ENCODE measurements at places on chromosomes 2 and 18.

GRCh38 chr2:119914266-119914665 is 98.6 kb upstream of the EPB41L5 start:
- DNase-seq: no peak

GRCh38 chr18:72201032-72201431 is 343.1 kb downstream of the CBLN2 start:
- DNase-seq: no peak

DNA sequence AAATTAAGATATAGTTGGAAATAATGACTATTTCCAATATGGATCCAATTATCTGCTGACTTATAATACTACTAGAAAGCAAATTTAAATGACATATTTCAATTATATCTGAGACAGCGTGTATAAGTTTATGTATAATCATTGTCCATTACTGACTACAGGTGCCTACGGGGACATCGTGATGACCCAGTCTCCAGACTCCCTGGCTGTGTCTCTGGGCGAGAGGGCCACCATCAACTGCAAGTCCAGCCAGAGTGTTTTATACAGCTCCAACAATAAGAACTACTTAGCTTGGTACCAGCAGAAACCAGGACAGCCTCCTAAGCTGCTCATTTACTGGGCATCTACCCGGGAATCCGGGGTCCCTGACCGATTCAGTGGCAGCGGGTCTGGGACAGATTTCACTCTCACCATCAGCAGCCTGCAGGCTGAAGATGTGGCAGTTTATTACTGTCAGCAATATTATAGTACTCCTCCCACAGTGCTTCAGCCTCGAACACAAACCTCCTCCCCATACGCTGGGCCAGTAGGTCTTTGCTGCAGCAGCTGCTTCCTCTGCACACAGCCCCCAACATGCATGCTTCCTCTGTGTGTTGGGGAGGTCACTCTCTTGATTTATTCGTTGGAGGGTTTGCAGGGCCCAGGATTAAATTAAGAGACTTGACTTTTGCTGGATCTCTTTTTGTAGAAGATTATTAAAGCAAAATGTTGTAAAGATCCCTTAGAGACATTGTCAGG is 194.4 kb downstream of the RPIA start:
- DNase-seq: no peak

DNA sequence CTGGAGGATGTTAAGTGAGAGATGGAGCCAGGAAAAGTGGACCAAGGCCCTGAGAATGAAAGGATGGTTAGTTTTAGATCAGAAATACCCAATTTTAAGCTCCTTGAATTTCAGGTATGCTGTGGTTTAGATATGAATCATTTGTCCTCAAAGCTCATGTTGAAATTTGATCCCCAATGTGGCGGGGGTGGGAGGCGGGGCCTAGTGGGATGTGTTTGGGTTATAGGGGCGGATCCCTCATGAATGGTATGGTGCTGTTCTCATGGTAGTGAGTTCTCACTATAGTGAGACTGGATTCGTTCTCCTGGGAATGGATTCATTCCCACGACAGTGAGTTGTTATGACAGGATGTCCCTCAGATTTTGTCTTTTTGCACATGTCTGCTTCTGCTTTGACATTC is 11.4 kb downstream of the MYO5B start:
- DNase-seq: no peak

DNA sequence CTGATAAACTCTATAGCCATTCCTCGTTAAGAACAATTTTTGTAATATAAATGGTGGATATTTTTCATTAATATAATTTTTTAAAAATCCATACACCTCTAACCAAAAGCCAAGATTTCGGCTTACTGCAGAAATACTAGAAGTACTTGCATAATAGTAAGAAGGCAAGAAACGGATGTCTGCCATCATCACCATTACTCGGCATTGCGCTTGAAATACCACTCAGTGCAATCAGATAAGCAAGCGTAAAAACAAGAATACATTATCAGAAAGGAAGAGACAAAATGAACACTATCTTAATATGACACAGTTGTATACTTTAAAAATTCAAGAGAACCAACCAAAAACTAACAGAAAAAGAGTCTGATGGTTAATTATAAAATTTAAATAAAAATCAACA is 15.2 kb upstream of the BOLA3 start:
- DNase-seq: no peak

- no peak for DNase-seq
Measured at GRCh38 chr2:143124445-143124844, 4.8 kb upstream of the ARHGAP15 start.

DNA sequence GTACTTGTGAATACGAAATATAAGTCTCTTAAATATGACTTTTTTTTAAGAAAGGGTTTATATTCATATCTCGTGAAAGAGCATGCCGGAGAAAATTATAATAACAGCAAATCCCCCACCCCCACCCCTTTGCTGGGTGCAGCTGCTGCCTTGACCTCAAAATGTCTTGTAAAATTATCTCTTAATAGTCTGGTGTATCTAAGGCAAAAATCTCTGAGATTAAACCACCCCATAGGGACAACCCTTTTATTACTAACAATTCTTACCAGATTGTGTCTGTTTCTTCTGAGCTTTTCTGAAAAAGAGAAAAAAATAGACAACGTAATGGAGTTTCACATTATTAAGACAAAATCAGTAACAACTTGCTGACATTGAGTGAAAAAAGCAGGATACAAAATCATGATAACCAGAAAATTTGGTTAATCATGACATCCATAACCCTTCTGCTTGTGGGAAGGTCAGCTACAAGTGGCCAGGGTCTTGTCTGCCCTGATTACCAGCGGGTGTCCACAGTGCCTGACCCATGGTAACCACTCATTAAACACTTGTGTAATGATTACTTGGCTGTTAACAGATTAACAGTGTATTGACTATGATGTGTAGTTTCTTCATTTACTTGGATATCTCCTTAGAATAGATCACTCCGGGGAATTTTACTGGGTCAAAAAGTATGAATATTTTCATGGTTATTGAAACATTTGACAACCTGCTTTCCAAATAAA is 1.5 kb downstream of the STRADB start:
- DNase-seq: no peak

DNA sequence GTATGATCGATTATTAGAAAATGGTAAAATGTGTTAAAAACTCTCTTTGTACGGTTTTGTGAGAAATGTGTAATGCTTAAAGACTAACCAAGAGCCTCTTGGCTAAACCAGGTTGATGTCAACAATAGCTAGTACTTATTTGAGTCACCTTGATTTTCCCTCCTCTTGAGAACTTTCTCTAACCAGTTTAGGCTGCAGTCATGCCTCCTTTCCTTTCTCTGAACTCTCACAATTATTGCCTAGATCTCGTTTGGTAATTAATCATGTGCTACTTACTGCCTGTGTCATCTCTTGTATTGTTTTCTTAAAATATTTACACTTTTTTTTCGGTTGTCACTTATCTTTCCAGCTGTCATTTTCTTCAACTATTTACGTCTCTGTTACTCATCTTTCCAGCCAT is 1.1 kb upstream of the EPC2 start:
- no peak for DNase-seq

- DNase-seq: no peak
Measured at GRCh38 chr18:12851716-12852115, 32.3 kb downstream of the PTPN2 start.

DNA sequence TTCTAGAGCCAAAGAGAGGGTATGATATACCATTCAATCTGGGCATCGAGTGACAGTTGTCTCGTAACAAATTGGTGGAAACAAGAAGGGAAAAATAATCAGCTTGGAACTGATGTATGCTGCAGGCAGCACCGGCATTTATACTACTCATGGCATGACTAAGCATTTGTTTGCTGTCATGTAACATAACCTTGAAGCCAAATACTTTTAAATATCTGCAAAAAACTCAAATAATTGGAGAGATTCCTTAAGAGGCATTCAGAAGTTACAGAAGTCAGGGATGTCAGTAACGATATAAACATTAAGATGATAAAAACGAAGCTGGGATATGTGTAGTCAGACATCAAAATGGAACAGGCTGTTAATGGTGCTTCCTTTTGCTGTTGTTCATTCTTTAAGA is 157.3 kb upstream of the MMADHC start:
- DNase-seq: no peak

GRCh38 chr2:4354678-4355077 is 651.3 kb downstream of the DCDC2C start:
- DNase-seq: no peak

GRCh38 chr2:240236217-240237111 is 96.0 kb upstream of the OTOS start:
- DNase-seq: no peak

DNA sequence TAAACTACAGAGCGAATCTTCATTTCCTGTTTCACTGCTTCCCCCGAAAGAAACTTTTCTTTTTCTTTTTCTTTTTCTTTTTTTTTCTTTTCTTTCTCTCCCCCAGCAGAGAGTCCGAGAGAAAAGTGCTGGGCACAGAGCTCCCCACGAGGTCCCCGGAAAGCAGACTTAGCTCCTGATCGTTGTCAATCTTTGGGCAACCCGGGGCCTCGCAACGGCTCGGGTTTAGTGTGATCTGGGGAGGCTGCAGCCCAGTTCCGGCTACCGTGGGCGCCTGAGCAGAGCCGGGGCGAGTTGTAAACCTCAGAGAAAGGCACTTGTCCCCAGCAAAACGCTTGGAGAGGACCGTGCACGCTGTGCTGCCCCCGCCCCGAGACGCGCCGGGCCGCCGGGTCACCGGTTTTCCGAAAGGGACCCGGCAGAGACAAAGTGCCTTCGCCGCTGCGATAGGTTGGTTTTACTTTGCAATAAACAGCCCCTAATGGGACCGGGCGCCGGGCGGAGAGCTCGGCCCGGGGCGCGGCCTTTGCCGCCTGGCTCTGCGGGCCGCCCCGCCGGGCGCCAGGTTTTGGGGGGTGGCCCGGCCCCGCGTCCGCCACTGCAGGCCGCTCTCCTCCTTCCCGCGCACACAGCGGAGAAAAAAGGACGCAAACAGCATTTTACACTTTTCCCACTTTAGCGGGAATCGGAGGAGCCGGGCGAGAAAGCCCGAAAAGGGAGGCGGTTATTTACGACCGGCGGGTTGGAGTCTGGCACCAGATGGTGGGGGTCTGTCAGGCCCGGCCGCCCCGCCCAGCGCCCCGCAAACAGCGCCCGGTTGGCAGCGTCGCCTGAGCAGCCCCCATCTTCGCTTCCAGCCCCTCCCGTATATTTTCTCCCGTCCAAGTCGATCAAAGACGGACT is 136.0 kb downstream of the INSIG2 start:
- DNase-seq: peak; percentile 7

GRCh38 chr2:73850009-73850408 is 21.2 kb downstream of the STAMBP start:
- DNase-seq: no peak

DNA sequence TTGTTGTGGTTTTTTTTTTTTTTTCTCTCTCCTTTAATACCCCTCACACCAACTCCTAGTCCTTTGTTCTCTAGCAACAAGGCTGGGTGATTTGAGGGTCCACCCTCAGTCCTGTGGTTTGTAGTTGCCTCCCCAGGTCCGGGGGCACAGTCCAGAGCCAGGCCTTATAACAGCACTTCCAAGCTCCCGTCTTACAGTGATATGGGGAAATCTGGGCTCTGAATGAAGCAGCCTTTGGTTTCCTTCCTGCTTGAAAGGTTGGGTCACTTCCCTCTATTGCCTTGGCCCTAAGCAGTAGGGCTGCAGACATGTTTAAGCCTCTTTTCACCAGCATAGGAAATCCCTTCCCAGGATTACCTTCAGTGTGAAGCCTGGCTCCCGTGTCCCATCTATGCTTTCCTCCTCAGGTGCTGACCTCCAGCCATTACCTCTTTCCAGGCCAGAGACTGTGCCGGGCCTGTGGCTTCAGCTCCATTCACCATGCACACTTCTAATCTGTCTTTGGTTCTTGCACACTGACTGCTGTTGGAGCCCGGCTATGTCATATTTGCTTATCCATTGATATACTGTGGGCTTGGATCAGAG is 21.2 kb upstream of the NTSR2 start:
- no peak for DNase-seq

DNA sequence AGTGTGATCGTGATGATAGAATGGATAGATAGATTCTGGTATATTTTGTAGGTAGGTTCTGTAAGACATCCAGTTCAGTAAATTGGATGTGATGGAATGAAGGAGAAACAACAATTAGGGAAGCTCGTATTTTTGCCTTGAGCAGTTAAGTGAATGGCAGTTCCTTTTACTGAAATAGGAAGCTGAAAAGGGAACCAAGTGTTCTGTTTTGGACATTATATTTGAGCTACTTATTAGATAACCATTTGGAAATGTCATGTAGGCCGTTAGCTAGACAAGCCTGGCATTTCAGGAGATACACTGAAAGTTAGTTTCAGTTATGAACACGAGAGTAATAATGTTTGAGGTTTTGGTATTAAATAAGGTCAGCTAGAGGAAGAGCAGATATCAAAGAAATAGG is 41.5 kb downstream of the MARCHF7 start:
- no peak for DNase-seq

GRCh38 chr18:77131100-77131651 is 1.4 kb downstream of the MBP start:
- DNase-seq: no peak

- no peak for DNase-seq
Measured at GRCh38 chr2:178860551-178860950, 53.3 kb upstream of the TTN start.

- DNase-seq: no peak
Measured at GRCh38 chr18:7367336-7367735, 136.4 kb downstream of the LRRC30 start.

GRCh38 chr2:106184394-106184793 is 9.7 kb downstream of the UXS1 start:
- no peak for DNase-seq

DNA sequence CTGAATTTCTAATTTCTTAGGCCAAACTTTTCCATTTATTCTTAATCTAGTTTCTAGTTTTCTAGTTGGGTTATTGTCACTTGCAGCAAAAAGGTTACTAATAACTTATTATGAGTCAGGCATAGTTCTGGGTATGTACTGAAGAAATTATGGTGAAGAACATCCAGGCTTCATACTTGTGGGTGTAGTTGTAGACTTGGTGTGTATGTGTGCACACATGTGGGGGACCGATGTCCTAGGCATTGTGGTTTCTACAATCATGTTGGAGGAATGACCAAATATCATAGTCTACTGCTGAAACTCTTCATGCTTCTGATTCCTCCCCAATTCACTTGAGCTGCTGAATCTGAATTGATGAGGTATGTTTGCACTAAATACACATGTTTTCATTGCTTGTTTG is 141.2 kb downstream of the PMAIP1 start:
- no peak for DNase-seq

DNA sequence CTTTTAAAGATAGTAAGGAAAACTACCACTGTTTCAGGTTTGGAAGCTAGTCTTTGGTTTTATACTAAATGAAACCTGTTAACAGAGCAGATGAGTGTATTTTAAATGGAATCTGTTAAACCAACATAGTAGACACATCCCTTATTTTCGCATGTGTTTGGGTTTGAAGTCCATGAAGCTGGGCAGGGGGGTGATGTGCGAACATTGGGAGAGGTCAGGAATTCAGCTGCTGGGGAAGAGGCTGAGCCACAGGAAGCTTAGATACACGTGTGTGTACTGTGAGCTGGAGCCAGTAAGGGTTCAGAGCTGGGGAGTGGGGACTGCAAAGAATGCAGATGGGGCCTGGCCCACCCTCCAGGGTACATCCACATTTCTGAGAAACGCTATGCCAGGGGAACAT is 176.9 kb downstream of the VAPA start:
- no peak for DNase-seq

Measured in activated gamma-delta T cell treated with anti-CD3 and anti-CD28 coated beads, Interleukin-2, amount 50 U/mL, for 16 hours (primary cell).